Pons (tissue), 1 donor: ENCODE measurements at places on chromosomes 7 and 10.

DNA sequence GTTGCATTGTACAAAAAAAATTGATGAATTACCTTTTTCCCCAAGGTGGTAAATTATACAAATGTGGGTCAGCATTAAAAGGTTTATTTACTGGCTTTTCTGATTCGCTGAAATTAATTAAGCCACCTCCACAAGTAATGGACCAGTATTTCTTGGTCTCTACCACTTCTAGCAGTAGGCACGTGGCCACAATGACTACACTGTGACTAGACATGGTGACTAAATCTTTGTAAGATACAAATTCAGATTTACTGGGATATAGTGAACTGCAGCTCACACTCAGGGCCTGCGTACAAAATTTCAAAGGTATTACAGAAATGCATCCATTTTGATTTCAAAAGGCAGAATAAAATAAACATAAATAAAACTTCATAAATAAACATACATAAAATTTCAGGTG, 10.9 kb downstream of the HPSE2 start:
- no peak for DNase-seq

- no peak for DNase-seq
These were observed 552.1 kb downstream of the SORCS1 start for GRCh38 chr10:106612381-106612780.

DNA sequence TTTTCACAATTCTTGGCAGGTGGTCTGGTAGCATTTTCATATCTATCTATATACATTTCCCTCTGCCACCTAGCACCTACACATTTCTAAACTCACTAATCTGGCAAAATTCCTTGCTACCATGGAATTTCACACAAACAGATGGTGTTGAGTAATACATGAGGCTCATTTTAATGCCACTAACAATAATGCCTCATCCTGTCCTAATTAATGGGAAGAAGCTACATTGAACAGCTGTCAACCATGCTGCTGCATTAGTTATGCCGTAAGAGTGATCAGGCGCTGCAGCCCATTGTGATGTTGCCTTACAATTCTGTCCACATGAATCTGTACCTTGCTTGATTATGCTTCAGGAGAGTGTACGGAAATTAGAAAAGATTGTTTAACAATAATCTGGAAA, 23.2 kb downstream of the COL1A2 start:
- DNase-seq: no peak

- no peak for DNase-seq
These were observed 18.4 kb upstream of the BET1 start for GRCh38 chr7:94022550-94022949.

- DNase-seq: no peak
These were observed 67.5 kb upstream of the TES start for GRCh38 chr7:116142850-116143249.

DNA sequence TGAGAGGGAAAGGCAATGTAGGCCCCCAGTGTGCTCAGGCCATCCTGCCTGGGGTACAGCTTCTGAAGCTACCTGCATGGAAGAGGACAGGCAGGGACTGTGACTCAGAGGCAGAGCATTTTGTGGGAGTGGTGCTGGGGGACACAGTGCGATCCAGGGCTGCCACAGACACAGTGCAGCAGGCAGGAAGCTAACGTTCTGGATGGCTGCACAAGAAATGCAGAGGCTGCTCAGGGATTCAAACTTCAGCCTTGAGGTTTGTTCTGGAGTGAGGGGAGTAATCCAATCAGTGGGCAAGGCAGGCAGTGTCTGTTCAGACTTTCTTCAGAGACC, 648.0 kb upstream of the IGFBP3 start:
- no peak for DNase-seq

GRCh38 chr7:91033574-91033973, 230.7 kb upstream of the FZD1 start:
- DNase-seq: no peak

- no peak for DNase-seq
These were observed 36.0 kb downstream of the GNA12 start for GRCh38 chr7:2807845-2808772.

- no peak for DNase-seq
These were observed 102.4 kb downstream of the MDFIC start for GRCh38 chr7:115024276-115024675.

- DNase-seq: no peak
These were observed 72.0 kb upstream of the RAB11FIP2 start for GRCh38 chr10:118118716-118119115.

GRCh38 chr7:88396948-88397322, 90.2 kb upstream of the STEAP4 start:
- DNase-seq: no peak

DNA sequence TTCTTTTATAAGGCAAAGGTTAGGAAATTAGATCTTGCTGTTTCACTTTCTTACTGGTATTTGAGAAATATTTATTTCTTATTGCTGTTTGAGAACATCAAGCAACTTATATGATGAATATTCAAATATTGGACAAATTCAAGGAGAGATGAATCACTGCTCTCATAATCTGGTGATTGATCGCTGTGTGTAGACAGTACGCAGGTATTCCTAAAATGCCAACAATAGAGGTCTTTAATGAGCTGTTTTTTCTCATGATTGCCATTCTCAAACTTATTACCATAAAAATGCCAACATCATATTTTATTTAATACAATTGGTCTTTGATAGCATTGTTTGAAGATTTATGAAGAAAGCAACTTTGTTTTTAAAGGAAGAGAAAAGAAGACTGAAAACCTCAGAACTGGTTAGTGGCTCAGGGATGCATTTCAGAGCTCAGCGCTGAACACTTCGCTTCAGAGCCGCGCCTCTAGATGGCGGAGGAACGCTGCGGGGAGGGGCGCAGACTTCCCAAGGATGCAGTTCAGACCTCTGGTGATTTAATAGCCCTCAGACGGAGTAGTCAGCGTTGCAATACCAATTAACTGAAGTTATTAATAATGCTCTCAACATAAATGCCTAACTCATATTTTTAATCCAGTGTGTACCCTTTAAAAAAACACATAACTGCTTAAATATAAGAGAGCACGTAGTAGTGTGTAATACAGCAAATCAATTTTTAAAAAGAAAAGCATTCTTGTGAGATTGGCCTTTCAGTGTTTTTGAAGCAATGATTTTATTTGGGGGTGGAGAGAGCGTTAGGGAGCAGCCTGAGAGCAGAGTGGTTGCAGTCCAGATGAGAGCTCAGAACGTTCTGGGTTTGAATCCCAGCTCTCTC, 38.5 kb upstream of the STEAP4 start:
- DNase-seq: peak; percentile 39

- DNase-seq: no peak
These were observed 6.9 kb upstream of the ACSL5 start for GRCh38 chr10:112366992-112367391.

DNA sequence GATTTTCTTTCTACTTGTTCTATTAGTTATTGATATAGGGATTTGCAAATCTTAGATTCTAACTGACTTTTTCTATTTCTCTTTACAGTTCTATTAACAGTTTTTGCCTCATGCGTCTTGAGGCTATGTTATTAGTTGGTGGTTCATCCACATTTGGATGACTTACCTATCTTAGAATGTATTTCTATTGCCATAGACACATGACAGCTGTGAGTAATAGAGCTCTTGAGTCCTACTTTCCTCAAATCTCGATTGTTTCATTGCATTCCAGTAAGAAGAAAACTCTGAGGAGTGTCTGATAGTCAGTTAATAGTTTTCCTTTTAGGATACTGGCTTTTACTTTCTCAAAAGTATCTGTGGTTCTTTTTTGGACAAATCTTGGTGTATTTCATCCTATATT, 241.4 kb upstream of the ZNF32 start:
- DNase-seq: no peak

GRCh38 chr10:70889291-70889690, 926 bp upstream of the PCBD1 start:
- DNase-seq: no peak

GRCh38 chr10:27366769-27367168, 126.2 kb upstream of the ACBD5 start:
- DNase-seq: no peak

- DNase-seq: peak; percentile 44
These were observed 98.8 kb upstream of the COL1A2 start for GRCh38 chr7:94295850-94296249.

DNA sequence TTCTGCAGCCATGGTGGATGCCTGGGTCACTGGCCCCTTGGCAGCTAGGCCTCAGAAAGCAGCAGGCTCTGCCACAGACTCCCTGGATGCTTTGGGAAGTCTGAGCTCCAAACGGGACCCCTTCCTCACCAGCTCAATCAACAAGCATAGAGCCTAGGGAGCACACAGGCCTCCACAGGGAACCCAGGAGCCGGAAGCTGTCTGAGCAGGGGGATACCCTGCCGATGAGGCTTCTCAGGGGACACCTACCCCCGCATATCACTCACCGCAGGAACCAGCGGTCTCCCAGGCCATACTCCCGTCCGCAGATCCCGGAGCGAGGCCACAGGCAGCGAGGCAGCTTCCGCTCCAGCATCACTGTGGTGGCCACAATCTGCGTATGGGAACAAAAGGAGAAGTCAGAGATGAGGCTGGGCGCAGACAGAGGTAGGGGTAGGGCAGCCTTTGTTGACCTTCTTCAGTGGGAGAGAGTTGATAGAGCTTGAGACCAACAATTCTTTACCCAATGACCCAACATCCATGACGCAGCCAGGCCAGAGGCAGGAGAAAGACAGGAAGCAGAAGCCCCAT, 13.4 kb downstream of the TRPV6 start:
- no peak for DNase-seq

- no peak for DNase-seq
These were observed 171.6 kb upstream of the PLPP4 start for GRCh38 chr10:120285408-120285807.

GRCh38 chr10:88036126-88036525, 172.7 kb downstream of the PTEN start:
- DNase-seq: no peak

- DNase-seq: no peak
These were observed 3.1 kb upstream of the ELFN1 start for GRCh38 chr7:1666823-1667565.

DNA sequence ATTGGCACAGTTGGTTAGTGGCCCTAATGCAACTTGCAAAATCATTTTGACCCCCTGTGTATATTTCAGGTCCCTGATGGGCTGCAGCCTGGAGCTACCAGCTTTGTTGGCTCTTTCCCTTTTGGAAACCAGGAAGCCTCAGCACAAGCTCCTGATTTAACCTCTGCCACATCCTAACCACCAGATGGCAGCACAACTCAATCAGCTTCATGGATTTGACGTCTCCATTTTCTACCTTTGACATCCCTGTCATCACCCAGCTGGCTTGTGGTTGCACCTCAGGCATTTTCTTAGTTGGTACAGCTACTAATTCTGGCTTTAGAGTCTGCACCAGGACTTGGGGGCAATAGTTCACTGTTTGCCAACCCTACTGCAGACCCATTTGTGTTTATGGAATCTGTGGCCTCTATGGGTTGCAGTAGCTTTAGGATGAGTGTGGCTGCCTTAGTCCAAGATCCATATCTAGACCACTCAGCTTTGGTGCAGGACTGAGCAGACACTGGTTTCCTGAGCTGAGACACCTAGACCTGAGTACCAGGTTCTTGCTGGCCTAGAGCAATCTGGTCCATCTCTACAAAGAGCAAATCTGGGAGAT, 456.2 kb downstream of the REEP3 start:
- peak; percentile 69 for DNase-seq

GRCh38 chr10:124559372-124560132, 97.9 kb downstream of the LHPP start:
- no peak for DNase-seq

DNA sequence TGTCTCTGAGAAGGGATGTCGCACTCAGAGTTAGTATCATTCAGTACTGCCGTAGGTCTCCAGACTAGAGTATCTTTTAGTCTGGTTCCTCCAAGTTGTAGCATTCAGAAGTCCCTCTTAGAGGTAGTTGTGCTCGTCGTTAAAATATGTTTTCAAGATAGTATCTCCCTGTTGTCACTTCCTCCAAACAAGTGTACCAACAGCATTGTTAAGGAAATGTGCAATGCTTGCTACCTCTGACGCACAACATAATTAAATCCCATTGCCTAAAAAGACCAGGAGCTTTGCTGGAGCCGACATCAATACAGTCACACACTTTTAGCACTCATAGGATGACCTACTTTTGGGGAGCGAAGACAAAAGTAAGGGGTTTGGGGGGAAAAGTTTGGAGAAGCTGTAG, 80.0 kb upstream of the STK17A start:
- no peak for DNase-seq

- DNase-seq: no peak
These were observed 97.5 kb upstream of the OIT3 start for GRCh38 chr10:72796042-72796441.

- DNase-seq: no peak
These were observed 499.7 kb upstream of the MKI67 start for GRCh38 chr10:128625926-128626325.

GRCh38 chr7:116782177-116782711, 80.1 kb upstream of the CAPZA2 start:
- no peak for DNase-seq

- no peak for DNase-seq
These were observed 71.7 kb downstream of the PRKAG2 start for GRCh38 chr7:151805191-151805590.

DNA sequence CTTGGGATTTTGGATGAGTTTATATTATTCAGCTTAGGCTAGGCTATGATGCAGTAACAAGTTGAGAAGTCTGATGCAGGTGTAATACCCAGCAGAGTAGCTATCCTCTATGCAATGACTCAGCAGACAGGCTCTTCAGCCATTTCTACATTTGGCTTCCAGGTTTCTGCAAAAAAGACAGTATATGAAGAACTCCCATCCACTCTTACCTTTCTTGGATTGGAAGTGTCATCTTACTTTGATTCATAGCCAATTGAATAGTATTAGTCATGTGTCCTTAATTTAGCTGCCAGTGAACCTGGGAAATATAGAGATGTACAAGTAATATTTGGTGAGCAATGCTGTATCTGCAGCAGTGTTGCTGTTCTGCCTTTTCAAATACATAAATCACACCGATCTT, 127.8 kb upstream of the NPSR1 start:
- DNase-seq: no peak

DNA sequence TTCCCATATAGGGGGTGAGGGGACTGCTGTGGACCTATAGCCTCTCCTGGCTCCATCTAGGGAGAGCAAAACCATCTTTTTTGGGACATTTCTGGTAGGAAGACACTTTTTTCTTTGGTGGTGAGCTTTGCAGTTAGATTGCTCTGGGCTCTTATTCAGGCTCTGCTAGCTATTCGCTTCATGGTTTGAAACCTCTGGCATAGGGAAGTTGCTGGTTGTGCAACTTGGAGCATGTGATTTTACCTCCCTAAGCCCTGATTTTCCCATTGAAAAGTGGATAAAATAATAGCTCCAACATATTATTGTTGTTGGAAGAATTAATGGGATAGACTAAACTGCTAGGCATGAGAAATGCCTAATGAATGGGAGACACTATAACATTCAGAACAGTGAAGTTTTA, 69.6 kb downstream of the CYP26A1 start:
- DNase-seq: peak; percentile 1

- no peak for DNase-seq
These were observed 121.2 kb downstream of the UBE2H start for GRCh38 chr7:129831424-129832058.

GRCh38 chr7:106070567-106071254, 41.4 kb downstream of the SYPL1 start:
- no peak for DNase-seq

- peak; percentile 58 for DNase-seq
These were observed 225.2 kb upstream of the PRSS58 start for GRCh38 chr7:142482891-142483658.

- DNase-seq: no peak
These were observed 92.9 kb downstream of the SVOPL start for GRCh38 chr7:138608275-138608674.

GRCh38 chr10:33666686-33667480, 332.4 kb upstream of the NRP1 start:
- peak; percentile 27 for DNase-seq

- peak; percentile 37 for DNase-seq
These were observed 148.8 kb downstream of the FAM107B start for GRCh38 chr10:14625765-14626525.
